ENCODE measurements at places on chromosomes 3 and 15.

DNA sequence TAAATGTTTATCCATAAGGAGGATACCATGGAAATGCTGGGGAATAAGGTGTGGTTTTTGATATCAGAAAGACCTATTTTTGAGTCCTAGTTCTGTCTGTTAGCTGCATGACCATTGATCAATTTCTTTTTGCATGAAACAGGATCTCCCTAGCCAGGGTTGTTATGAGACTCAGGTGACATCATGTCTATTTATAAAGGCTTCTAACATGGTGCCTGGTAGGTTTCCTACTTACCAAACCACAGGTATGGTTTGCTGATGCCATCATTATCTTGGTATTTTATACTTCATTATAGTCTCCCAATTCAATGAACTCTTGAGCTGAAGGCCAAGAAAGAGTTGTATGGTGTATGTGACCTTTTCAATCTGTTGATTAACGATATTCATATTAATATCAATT, 144.0 kb downstream of the CLSTN2 start:
- no peak for DNase-seq

- no peak for DNase-seq
Observed at GRCh38 chr15:101522621-101523559, 33.4 kb upstream of the PCSK6 start.

DNA sequence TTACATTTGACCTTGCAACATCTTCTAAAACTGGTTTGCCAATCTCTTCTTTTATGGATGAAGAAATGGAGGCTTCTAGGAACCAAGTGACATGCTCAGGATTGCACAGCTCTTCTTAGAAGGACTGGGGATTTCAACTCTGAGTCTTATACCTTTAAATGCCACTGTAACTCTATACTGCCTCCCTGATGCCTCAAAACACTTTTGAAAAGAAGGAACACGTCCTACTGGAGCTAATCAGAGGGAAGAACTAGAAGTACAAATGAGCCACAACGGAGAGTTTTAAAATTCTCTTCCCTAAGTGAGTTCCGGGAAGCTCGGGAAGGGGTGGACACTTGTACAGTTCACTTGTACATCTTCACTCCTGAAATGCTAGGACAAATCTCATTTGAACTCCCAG, 949 bp upstream of the MITF start:
- no peak for DNase-seq

- peak; percentile 38 for DNase-seq
Observed at GRCh38 chr3:138347960-138348753, at the start of gene MRAS. TSS of gene MRAS (plus strand) at chr3:138348579. CDS start at chr3:138372884, 24,305 bp downstream.

- DNase-seq = no peak
Observed at GRCh38 chr3:124928333-124929202, 6.0 kb downstream of the MUC13 start.

- no peak for DNase-seq
Observed at GRCh38 chr3:55888282-55888885, 401.3 kb upstream of the WNT5A start.

- no peak for DNase-seq
Observed at GRCh38 chr15:52994290-52994689, 204.2 kb upstream of the ONECUT1 start.

DNA sequence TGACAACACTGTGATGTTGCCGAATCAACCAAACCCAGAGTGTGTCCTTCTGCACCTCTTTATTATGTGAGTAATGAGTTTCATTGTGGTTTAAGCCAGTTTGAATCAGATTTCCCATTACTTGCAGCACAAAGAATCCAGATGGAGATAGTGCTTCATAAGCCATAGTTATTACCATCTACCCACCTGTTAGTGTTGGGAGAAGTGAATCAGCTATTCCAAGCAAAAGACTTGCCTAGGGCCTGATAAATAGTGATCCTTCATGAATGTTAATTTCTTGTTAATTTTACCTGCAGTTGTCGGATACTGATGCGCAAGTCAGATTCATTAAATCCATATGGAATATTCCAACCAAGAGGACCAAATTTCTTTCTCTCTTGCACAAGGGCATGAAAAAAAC, 21.7 kb upstream of the ASB14 start:
- no peak for DNase-seq

DNA sequence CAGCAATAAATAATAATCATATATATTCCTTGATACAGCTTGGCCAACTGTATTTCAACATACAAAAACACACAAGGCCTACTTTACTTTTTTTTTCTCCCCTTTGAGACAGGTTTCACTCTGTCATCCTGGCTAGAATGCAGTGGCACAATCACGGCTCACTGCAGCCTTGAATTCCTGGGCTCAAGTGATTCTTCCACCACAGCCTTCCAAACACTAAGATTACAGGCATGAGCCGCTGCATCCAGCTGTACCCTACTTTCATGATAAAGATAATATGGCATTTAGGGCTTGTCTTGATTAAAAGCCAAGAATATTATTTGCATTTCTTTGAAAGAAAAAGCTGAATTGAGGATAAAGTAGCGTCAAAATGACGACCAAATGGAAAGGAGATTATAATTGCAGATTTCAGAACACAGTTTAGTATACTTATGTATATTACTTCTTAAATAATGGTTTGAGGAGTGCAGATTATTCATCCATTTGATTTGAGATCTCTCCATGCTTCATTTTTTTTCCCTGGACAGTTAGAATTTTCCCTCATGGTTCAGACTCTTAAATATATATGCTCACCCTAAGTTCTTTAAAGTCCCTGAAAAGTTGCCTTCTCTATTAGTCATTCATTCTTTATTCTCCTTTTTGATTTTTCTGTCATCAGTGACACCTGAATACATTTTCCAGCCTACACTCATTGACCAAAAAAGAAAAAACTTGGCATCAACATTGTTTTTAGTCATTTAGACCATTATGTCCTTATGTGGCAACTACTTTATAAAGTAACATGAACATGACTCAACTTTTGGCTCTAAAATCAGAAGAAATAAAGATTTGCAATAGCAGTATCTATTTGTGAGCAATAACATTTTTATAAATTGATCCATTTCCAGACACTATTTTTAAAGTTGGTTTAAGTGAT, 48.5 kb upstream of the MLF1 start:
- DNase-seq = no peak

- no peak for DNase-seq
Observed at GRCh38 chr15:68592054-68592453, 13.3 kb downstream of the CORO2B start.

GRCh38 chr3:147872568-147872967, 463.4 kb downstream of the ZIC1 start:
- no peak for DNase-seq

DNA sequence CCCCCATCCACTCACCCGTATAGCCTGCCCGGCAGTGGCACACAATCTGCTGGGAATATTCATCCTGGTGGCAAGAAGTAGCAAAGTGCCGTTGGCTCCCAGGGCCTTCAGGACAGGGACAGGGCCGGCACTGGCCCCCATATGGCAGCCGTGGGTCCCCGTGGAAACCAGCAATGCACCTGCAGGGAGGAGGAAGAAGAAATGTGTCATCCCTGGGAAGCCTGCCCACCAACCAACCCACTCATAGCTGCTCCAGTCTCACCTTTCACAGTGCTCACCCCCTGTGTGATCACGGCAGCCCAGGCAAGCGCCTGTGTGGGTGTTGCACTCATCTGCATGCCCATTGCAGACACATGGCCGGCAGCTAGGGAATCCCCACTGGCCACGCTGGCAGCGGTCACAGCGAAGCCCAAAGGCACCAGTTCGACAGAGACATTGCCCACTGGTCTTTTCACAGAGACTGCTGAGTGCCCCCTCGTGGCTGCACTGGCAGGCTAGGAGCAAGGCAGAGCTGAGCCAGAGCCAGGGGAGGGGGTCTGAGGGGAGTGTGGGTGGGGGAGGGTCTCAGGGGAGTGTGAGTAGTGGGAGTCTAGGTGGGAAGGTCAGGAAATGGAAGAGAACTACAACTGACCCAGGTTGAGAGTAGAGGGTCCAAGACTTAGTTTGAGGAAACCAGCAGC, 4.5 kb upstream of the USP19 start:
- DNase-seq = no peak

- DNase-seq = no peak
Observed at GRCh38 chr15:69891070-69891536, 206.6 kb downstream of the TLE3 start.

GRCh38 chr3:151362751-151363174, 21.8 kb downstream of the P2RY12 start:
- no peak for DNase-seq

GRCh38 chr3:161266731-161267150, 45.6 kb downstream of the NMD3 start:
- DNase-seq = no peak

- DNase-seq = no peak
Observed at GRCh38 chr15:69074001-69074842, 59.7 kb downstream of the NOX5 start.

DNA sequence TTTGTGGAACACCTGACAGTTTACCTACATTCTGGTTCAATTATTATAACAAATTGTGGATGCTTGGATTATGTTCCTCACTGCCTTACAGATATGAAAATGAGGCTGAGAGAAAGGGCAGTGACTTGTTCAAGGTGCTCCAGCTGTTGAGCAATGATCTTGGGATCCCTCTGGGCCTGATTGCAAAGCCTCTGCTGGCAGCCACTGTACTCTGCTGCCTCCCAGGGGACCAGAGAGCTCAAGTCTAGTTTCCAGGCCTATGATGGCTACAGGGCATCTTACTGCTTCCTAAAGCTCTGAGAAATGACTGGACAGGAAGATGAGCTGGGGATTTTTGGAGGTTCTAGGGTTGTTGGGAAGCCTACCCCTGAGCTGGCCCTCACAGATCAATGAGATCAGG, 2.3 kb upstream of the SHC4 start:
- no peak for DNase-seq

- DNase-seq = no peak
Observed at GRCh38 chr3:14943042-14943441, 4.3 kb upstream of the NR2C2 start.

DNA sequence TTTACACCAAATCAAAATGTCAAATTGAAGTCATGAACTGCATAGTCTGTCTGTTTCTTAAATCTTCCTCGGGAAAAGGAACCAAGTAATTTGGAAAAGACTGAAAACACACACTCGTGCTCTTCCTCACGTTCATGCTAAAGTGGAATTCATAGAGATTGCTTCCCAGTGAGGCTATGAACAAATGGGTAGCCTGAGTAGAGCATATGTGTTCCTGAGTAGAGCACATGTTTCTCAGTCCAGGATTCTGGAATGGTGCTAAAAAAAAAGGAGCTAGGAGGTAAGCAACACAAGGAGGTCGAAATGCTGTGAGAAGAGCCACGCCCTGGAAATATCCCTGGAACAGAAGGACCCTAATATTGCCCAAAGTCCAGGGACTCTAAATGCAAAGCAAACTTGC, 494.2 kb upstream of the THBS1 start:
- no peak for DNase-seq

DNA sequence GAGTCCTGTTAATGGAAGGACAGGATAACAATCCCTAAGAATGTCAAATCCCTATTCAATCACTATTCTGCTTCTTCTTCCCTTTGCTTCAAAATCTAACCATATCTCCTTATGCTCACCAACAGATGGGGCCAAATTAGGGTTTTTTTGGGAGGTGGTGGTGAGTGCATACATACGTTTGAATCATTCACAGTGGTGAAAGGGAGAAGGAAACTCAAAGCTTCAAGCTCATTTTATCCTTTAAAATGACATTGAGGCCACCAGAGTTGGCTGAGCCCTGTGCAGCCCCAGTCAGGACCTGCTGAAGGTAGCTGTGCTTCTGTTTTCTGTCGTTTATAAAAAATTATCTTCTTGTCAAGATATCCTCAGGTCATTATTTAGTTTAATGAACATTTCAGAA, 607.5 kb upstream of the AGTR1 start:
- DNase-seq = no peak

- DNase-seq = no peak
Observed at GRCh38 chr3:139906418-139906817, 28.6 kb upstream of the CLSTN2 start.

DNA sequence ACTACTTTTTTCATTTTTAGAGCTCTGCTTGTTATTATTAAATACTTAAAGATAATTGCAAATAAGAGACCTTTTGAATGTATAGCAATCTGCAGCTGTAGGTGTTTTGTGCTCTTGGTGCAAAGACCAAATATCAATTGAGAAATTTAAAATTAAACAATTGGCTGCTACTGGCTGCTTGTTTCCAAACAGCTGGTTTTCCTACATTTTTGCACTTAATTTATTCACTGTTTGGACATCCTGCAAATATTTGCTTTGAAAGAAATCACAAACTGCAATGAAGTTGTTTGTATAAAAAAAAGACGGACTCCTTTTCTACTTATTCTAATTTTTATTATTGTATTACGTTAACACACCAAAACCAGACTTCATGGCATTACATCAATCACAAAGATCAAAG, 35.6 kb downstream of the MED12L start:
- no peak for DNase-seq

DNA sequence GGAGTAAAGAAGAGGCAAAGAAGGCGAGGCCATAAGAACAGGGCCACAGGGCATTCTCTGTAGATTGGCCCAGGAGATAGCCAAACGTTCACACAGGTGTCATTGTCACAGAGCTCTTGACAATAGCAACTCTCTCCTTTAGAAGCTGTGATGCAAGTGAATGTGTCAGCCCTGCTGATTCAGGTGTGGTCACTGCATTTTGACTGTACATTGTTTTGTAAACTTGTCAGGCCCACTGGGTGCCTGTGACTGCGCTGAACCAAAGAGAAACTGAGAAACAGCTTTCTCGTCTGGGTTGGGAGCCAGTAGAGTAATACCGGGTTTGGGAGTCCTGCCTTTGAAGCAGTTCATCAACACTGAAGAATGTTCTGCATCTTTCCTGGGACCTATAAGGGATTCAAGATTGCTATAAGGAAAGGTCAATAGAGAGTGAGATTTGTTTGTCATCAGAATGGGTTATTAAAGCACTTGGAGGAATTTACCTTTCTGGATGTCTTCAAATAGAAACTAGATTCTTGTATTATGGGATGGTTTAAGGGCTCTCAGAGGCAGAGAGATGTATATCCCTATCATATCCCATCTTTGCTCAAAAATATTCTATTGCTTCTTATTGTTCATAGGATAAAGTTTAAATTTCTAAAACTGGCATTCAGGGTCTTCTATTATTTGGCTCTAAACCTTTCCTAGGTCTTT, 45.4 kb downstream of the TMEM45A start:
- no peak for DNase-seq

DNA sequence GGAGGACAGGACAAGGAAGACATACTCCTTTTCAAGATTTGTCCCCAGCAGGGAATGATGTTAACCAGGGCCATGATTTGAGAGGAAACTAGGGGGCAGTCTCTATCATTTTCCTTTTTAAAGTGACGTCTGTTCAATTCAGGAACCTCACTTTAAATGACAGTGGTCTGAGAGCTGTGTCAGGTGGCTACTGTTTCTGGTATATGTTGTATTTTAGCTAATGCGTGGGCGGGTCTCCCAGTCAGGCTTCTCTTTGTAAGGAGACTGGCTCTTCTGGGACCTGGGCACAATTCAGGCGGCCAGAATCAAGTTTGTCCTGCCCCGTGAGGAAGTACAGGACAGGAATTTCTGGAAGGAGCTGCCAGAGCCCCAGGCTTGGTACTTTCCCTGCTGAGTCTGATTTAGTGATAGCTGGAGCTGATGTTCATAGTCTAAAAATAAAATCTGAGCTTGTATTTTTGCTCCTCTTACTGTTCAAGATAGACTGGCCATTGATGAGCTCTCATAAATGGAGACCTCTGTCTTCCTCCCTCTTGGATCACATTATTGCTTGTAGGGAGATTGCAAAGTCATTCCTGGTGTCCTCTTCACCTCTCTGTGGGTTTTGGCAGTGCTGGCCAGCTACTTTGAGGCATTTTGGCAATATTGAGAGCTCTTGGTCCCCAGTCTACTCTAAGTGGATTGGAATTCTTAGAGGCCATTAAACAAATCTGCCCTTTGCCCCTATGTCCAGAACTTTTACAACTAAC, 25.6 kb downstream of the SQOR start:
- DNase-seq = no peak

GRCh38 chr3:148532326-148532725, 165.4 kb upstream of the AGTR1 start:
- DNase-seq = no peak

All from thoracic aorta (tissue), 2 donors.